Activated naive CD4-positive, alpha-beta T cell treated with Interleukin-2 at 50 U/mL for 16 hours (primary cell): ENCODE measurements at places on chromosomes 6 and 20.
A peak's percentile ranks its signal among the peaks of the same experiment; 100 is the strongest.

- no peak for DNase-seq
Measured at GRCh38 chr6:74050921-74051320, 354.9 kb downstream of the CD109 start.

DNA sequence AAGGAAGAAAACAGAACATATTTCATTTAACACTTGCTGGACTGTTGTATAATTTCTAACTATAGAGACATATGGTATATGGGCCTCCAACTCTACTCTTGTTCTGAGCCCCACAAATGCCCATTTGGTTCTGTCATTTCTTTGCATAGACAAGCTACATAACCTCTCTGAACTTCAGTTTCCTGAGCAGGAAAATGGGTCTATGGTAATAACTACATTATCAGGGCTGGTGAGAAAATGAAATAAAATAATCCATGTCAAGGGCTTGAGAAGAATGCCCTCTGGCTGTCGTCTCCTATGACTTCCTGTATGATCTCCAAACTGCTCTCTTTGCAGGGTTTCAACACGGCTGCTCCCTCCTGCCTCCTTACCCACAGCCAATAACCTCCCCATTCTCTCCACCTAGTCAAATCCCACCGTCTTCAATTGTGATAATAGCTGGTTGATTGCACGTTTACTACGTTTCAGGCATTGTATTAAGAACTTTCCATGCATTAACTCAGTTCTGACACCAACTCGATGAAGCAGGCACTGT is 12.0 kb downstream of the ZCCHC3 start:
- DNase-seq = no peak

- no peak for DNase-seq
Measured at GRCh38 chr6:5394280-5394679, 133.0 kb downstream of the FARS2 start.

DNA sequence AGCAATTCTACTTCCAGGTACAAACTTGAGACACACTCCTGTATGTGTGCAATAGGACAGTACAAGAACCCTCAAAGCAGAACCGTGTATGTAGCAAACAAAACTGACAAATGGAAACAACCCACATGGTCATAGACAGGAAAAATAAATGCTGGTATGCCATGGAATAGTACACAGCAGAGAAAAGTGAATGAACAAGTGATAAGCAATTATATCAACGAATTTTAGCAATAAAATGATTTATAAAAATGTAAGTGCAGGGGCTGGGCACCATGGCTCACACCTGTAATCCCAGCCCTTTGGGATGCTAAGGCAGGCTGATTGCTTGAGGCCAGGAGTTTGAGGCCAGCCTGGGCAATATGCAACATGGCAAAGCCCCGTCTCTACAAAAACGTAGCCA is 9.3 kb downstream of the RIPOR3 start:
- no peak for DNase-seq

- no peak for DNase-seq
Measured at GRCh38 chr6:110055387-110055735, 77.2 kb downstream of the GPR6 start.

GRCh38 chr6:56528412-56528841 is 114.3 kb downstream of the DST start:
- no peak for DNase-seq

DNA sequence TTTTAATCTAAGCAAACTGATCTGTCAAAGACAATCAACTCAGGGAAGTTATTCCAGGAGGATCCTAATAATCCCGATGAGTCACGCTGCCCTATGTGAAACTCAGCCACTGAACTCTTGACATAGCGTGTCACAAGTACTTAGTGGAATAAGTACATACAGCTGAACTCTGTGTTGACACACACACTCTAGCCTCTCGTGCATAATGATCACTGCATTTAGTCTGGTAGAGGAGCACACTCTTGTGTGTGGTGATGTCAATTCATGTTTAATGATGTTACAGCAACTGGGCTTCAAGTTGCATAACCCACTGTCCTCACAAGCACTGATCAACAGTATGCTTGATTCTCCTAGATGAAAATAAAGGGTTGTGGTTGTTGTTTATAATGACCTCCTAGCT is 148.3 kb downstream of the HACE1 start:
- DNase-seq = no peak

GRCh38 chr6:90157441-90157840 is 139.2 kb downstream of the BACH2 start:
- DNase-seq = no peak

DNA sequence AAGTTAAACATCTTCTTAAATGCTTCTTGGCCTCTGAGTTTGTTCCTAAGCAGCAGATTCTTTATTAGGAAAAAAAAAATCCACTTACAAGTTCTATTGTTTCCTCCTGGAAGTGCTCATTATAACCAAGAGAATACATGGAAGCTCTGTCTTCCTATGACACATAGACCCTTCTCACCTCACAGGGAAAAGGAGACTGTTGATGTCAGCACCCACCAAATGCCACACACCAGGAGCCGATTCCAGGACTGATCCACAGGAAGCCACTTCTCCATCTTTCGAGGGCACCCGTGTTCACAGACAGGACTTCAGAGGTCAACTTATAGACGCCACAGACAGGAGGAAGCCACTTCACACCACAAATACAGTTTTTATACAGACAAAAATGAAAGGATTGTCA is 13.4 kb upstream of the BNIP5 start:
- no peak for DNase-seq

DNA sequence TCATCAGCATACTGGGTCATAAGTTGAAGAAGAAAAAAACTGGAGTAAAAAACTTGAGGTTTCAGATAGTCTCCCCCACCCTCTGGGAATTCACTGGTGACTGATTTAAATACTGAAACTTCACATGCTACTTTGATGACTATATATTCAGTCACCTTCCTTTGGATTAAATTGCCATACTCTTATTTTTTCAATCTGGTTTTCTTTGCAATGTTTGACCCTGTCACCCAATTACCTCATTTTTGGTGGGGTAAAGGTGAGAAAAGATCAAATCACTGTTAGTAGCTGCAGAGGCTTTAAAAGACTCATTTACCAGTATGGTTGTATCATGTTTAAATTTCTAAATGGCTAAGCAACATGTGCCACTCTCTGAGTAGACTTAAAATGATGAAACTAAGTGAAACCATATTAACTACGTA is 862.7 kb upstream of the FLRT3 start:
- no peak for DNase-seq

- DNase-seq = no peak
Measured at GRCh38 chr20:46740214-46740609, 30.8 kb downstream of the SLC2A10 start.

DNA sequence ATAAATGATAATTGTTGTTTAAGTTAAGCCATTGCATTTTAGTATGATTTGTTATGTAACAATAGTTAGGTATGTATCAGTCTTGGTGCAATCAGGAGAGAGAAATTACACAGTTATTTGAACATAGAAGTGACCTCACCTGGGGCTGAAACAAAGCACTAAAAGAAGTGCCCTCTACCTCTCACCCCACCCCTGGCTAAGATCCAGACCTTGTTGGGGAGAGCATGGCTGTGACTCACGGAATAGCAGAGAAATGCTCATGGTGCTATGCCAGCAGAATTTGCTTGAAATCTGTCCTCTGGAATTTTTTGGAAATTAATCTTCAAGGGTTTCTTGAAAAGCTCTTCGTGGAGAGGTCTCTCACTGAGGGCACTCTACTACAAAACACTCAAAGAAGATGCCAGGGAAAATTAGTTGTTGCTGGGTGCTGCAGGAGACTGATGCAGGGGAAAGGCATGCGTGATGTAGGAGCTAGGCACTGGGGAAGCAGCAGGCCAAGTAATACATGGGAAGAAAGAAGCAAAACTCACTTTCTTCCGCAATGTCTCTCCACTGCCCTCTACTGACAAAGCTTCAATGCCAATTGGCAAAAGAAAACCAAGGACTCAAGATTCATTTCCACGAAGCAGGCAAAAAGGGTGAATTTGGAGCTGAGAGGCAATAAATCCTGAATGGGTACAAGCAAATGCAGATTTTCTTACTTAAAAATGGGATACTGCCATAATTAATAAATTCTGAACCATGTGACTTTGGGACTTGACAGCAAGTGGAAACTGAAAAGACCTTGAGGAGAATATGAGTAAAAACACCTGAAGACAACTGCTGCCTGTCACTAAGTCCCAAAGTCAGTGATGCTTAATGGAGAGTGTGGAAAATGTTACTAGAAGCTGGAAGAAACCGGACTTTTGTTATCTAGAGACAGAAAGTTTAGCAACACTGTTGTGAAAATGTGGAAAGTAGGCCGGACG is 136.3 kb upstream of the ZNF184 start:
- no peak for DNase-seq

DNA sequence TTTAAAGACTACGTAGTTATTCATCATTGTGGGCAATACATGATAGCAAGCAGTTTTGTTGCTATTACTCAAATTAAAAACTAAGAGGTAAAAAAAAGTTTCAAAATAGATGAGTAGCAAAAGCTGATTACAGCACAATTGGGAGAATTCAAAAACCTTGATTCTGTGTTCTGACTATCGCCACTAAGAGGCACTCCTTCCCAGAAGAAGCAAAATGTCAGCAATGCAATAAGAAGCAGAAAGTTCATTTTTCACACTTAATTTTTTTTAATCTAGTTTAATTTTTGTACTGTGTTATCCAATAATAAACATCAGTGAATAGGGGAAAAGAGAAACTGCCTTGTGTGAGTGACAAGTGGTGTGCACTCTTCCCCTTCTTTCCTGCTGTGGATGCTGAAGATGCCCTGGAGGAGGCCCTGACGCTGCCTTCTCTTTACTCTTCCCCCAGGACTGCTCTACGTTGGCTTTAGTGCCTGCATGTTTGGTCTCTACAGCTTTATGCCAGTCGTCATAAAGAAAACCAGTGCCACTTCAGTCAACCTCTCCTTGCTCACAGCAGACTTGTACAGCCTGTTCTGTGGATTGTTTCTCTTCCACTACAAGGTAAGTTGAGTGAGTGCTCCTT is 263.2 kb upstream of the PLN start:
- no peak for DNase-seq

GRCh38 chr20:50844430-50845100 is 49.7 kb downstream of the BCAS4 start:
- DNase-seq = peak; percentile 17

DNA sequence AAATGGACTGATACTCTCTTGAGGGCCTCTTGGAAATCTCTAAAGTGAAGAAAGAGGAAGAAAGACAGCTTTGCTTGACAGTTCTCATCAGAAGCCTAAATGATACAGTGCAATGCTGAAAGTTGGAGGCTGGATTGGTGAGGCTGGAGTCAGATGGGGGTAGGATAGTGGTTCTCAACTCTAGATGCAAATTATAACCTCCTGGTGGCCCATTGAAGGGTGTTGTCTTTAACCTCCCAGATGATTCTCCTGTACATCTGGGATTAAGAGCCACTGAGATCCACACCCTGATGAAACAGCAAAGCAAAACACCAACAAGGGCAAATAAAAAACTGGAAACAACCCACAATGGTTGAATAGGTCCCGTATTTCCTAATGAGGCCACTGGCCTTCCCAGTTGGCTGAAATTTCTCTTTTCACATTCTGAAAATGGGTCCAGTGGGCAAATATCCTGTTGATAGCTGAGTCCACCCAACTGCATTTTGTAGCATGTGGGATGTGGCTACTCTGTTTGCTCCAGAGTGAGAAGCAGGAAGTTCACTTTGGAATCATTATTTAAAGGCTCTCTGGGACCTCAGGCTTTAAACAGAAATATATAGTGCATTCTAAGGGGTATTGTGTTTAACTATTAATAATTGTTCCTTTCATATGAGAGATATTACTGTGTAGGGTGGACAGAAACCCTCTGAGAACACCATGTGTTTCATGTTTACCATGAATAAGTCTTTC is 208.1 kb downstream of the SOX4 start:
- no peak for DNase-seq

GRCh38 chr6:141551318-141551717 is 581.4 kb upstream of the GJE1 start:
- DNase-seq = no peak

GRCh38 chr6:134346932-134347545 is 29.1 kb upstream of the SGK1 start:
- DNase-seq = no peak

DNA sequence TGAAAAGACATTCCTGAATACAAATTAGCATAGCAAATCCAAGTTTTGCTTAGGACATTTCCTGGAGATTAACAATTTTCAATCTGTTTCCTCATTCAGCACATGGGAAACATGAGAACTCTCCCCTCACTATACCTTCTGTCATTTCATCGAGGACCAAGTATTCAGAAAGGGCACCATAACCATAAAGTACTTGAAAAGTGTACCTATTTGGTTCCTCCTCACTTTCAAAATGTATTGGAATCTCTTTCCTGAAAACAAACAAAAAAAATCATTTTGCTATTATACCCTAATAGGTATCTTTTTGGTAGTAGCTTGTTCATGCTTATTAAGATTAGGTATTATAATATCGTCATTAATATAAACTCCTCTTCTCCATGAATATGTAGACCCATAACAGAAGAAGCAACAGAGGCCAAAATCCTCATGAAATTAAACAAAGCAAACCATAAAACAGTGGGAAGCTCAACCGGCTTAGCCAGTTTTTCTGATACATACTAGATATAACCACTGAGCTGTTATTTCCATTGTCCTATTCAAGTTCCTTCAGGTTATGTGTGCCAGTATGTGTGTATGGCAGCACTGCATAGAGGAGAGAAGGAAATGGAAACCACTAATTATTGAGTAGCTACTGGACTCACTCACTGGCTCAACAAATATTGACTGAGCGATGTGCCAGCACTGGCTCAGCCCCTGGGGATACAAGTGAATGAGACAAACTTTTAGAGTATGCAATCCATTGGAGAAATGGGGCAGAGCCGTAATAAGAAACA is 274.0 kb downstream of the MAFB start:
- no peak for DNase-seq

- DNase-seq = peak; percentile 28
Measured at GRCh38 chr6:27795697-27796494, 116.3 kb downstream of the OR2B2 start.

DNA sequence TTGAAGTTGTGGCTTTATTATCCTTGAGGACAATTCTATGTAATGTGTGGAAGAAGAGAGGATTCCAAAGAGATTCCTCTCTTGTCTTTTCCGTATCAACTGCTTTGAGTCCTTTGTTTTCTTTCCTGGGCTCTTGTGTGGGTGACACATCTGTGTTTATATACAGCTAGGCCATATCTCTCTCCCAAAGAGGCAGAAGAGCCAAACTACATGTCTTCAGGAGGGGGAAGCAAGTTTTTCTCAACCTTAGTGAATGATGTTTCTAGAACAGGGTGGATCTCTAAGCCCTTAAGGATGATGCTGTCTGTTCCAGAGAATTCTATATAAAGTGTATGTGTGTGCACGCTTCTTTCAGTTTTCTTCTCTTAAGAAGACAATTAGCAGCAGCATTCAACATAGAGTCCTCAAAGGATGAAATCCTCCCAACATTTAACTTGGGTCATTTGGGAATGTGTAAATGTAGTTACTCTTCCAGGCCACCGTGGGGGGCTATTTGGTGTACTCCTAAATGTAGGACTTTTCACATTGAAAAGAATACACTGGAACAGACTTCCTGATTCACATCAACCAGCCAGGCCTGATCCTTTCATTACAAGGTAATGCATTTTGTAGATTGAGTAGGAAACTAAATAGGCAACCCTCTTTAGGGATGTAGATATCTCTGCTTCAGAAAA is 92.8 kb upstream of the EEF1E1 start:
- DNase-seq = no peak
